NCI-H526 (cell line): ENCODE measurements at places on chromosomes 7 and 10.

DNA sequence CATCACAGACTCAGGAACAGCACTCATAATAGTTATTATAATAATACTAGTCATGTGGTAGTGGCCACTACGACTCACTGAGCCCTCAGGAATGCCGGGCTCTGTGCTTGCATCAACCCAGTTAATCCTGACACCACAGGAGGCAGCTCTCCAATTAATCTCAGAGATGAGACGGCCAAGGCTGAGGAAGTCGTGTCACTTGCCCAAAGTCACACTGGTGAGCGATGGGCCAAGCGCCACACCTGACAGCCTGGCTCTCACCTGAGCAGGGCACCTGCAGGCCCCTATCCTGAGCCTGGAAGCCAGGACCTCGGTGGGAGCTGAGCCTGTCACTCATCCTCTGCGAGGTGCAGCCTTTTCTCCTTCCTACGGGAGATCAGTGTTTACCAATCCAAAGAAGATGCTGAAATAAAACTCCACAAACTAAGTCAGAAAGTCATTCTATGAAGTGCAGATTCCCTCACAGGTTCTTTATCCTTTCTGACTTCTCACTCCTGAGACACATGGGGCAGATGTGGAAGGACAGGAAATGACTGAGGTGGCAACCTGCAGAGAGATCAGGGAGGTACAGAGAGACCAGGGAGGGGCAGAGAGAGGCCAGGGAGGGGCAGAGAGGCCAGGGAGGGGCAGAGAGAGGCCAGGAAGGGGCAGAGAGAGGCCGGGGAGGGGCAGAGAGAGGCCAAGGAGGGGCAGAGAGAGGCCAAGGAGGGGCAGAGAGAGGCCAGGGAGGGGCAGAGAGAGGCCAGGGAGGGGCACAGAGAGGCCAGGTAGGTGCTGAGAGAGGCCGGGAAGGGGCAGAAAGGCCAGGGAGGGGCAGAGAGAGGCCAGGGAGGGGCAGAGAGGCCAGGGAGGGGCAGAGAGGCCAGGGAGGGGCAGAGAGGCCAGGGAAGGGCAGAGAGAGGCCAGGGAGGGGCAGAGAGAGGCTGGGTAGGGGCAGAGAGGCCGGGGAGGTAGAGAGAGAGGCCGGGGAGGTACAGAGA is 38.5 kb downstream of the VIPR2 start:
- no peak for DNase-seq

- peak; percentile 94 for DNase-seq
These were observed 13.1 kb upstream of the UBE3C start for GRCh38 chr7:157125376-157126223.

- DNase-seq, result no peak
These were observed 83.1 kb upstream of the SEMA3A start for GRCh38 chr7:84277628-84278224.

DNA sequence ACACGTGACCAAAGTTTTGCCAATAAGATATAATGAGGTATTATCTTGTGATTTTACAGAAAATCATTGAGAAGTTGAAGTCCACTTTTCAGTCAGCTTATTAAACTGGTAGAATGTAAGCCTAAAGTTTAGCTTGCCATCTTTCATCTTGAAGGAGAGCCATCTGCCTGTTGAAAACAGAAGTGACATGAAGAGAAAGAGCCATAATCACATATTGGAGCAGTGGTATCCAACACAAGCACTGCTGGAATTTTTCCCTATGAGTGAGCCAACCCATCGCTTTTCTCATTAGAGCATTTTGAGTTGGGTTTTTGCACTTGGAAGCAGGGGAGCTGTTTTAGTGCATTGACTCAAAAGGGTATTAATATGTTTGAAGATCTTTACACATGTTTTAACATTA is 117.6 kb upstream of the FERD3L start:
- DNase-seq, result no peak

DNA sequence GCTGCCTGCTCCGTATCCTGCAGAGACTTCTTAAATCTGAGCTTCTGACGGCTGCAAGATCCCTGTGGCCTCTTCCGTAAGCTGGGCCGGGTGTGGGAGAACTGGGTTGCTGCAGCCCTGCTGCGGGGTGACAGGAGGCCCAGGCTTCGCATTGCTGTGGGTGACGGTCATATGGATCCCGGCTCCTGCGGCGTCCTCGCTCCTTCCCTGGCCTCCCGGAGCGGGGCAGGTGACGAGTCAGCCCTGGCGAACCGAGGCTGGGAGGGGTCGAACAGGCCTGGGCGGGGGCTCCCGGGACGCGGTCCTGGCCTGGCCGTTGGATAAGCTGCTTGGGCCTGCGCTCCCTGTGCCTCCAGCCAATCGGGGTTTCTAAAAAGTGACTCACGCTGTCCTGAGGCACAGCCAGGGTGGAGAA is 7.8 kb upstream of the UBE2D1 start:
- no peak for DNase-seq
